ENCODE measurements at places on chromosomes 5 and 9. TPM values are rescaled to one million over a fixed set of nuclear protein-coding genes. Genes with fewer than 3 reads are reported as not detected.

Gene RPP25L
- polyA plus RNA-seq, result 29.6 TPM

Gene C9orf153
- polyA plus RNA-seq, result 0.26 TPM

Gene KLF4
- polyA plus RNA-seq, result 23.3 TPM

Gene SLC45A2
- polyA plus RNA-seq, result 0.03 TPM

Gene ADGRD2
- polyA plus RNA-seq, result not detected

Gene PHF24
- polyA plus RNA-seq, result 0.10 TPM

Gene CRHBP
- 0.30 TPM for polyA plus RNA-seq

Gene GCNT1
- 1.5 TPM for polyA plus RNA-seq

- DNase-seq, result no peak
- H3K27me3 ChIP-seq, result peaks cover 3% of the 10 kb centered on the region
- no peaks in the 10 kb centered on the region for H3K36me3 ChIP-seq
- H3K4me1 ChIP-seq, result no peaks in the 10 kb centered on the region
These were observed 49.7 kb upstream of the FST start for GRCh38 chr5:53430618-53431252.

DNA sequence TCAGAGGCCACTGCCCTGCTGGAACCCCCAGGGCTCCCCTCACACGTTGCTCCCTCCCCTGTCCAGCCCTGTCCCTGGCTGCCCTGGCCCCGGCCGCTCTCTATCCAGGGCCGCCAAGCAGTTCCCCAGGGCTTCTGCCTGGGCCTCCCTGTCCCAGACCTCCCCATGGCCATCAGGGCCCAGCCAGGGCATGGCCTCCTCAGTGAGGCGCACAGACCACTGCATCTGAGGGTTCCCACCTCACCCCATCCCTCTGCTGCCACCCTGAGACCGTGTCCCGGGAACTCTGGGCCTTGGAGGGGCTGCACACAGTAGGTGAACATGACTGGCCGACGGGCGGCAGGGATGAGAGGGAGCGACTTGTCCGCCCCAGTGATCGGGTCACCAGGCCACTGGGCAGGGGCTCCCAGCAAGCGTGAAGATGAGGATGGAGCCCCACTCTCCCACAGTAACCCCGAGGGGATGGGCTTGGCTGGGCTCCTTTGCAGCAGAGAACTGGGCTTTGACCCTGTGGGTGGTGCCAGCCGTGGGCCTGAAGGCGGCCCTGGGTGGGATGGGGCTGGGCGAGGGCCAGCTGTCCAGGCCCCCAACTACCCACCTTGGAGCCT is 108.4 kb upstream of the SARDH start:
- no peaks in the 10 kb centered on the region for H3K27me3 ChIP-seq
- no peaks in the 10 kb centered on the region for H3K36me3 ChIP-seq
- H3K27ac ChIP-seq, result peak overlapping the region; percentile 91
- DNase-seq, result no peak

DNA sequence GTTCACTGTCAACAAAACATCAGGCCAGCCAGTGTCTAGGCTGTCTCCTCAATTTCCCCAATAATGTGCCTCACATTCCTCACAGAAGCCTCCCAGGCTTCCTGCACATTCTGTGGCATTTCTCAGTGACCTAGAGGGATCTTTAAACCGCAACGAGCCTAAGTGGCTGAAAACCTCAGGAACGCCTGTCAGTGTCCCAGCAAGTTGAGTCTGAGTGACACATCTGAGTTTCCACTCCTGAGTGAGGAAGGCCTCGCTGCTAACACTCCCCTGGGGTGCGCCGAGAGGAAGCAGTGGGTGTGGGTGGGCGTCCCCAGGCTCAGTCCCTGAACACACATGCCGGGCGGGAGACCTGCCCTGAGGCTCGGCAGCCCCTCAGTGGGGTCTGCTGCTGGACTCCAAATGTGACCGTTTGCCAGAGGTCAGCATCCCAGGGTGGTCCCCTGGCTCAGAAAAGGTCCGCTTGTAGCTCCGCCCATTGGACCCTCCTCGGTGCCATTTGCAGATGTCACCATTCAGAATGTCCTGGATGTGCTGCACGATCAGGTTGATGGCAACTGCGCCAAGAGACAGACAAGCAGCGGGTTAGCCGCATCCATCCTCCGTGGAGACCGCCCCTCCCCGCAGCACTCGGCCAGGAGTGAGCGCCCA is 6.3 kb downstream of the UCK1 start:
- H3K27ac ChIP-seq, result no peak overlapping the region
- no peak overlapping the region for H3K4me3 ChIP-seq
- peaks cover 3% of the 10 kb centered on the region for H3K4me1 ChIP-seq
- no peak for DNase-seq

- H3K36me3 ChIP-seq, result no peaks in the 10 kb centered on the region
- no peak overlapping the region for H3K4me3 ChIP-seq
- no peak for DNase-seq
- H3K27me3 ChIP-seq, result no peaks in the 10 kb centered on the region
- H3K27ac ChIP-seq, result peak overlapping the region; percentile 72
- peaks cover 11% of the 10 kb centered on the region for H3K4me1 ChIP-seq
These were observed 38.2 kb upstream of the GRAMD2B start for GRCh38 chr5:126384985-126385384.

- H3K4me1 ChIP-seq, result no peaks in the 10 kb centered on the region
- H3K4me3 ChIP-seq, result no peak overlapping the region
- no peaks in the 10 kb centered on the region for H3K27me3 ChIP-seq
- DNase-seq, result no peak
- H3K27ac ChIP-seq, result no peak overlapping the region
These were observed 22.2 kb upstream of the ADAMTS2 start for GRCh38 chr5:179367491-179367890.

GRCh38 chr5:23494558-23494957 is 12.9 kb upstream of the PRDM9 start:
- DNase-seq, result no peak
- no peak overlapping the region for H3K27ac ChIP-seq
- H3K4me1 ChIP-seq, result no peaks in the 10 kb centered on the region
- H3K36me3 ChIP-seq, result no peaks in the 10 kb centered on the region

- H3K4me3 ChIP-seq, result no peak overlapping the region
- no peaks in the 10 kb centered on the region for H3K4me1 ChIP-seq
- no peaks in the 10 kb centered on the region for H3K36me3 ChIP-seq
These were observed 185.5 kb upstream of the FGF10 start for GRCh38 chr5:44574678-44575077.

DNA sequence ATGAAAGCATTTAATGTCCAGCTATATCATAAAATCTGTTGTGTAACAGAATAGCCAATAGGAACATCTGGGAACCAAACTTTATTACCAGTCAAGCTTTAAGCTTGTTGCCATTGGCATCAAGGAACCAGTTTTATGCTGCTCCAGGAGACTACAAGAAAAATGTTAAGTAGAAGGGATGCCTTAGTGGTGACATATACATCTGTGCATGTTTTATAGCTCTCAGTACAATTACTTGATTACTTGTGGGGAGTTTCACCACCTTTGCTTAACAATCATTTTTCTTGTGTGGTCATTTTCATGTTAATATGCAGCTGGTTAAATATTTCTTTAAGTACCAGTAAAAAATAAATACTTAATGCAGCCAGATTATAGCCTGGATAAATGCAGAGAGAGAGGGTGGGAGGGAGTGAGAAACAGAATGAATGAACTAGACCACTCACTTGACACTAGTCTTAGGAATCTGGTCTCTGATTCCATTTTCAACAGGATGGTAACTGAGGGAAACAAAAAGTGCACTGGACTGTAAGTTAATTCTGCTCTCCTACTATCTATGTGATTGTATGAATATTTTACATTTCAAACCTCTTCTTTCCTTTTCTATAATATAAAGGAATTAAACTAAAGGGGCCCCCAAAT is 35.7 kb upstream of the LURAP1L start:
- no peaks in the 10 kb centered on the region for H3K27me3 ChIP-seq
- H3K36me3 ChIP-seq, result no peaks in the 10 kb centered on the region
- no peak overlapping the region for H3K4me3 ChIP-seq
- no peak overlapping the region for H3K27ac ChIP-seq

DNA sequence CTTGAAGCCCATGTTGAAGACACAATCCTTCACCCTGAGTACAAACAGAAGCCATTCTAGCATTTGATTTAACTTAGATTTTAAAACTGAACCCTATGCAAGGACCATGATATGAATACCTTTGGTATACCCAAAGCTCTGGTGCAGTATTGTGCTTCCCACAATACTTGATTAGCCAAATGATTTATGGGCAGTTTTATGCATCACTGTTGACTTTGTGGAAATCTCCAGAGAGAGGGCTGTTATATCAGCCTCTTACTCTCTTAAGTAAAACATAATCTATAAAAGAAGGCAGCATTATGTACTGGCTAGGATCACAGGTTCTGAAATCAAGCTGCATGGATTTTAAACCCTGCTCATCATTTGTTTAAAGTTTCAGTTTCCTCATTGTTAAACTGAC is 762.8 kb downstream of the EFNA5 start:
- no peak overlapping the region for H3K4me3 ChIP-seq
- DNase-seq, result no peak
- no peaks in the 10 kb centered on the region for H3K4me1 ChIP-seq
- no peak overlapping the region for H3K27ac ChIP-seq

DNA sequence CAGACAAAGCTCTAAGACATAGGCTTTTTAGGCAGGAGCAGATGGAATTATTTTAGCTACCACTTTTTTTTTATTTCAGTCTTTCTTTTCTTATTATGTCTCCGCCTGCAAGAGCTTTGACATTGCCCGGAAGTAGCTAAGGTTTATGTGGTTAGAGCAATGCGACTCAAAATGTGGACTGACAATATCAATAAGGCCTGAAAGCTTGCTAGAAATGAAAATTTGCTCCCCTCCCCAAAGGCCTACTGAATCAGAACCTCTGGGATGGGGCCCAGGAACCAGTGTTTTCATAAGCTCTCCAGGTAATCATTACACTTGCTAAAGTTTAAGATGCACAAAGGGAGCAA is 81.3 kb downstream of the SUSD1 start:
- no peak overlapping the region for H3K27ac ChIP-seq
- H3K36me3 ChIP-seq, result peaks cover 2% of the 10 kb centered on the region
- H3K27me3 ChIP-seq, result no peaks in the 10 kb centered on the region
- H3K4me1 ChIP-seq, result no peaks in the 10 kb centered on the region

DNA sequence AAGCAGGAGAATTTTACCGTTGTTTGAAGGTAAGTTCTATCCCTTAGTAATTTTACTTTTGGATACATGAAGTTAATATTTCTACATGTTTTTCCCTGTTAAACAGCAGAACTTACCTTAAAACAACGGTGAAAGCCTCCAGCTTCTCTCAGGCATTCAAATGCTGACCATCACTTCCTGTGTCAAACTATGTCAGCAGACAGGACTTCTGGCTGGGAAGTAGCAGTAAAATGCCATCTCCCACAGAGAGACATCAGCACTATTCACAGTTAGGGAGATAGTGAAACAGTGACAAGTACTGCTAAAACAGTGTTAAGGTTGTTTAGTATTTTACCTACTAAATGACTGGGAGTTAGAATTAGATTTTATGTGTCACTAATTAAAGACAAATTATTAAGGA is 34.2 kb upstream of the GOLGA1 start:
- peaks cover 2% of the 10 kb centered on the region for H3K36me3 ChIP-seq
- H3K27ac ChIP-seq, result no peak overlapping the region
- H3K4me1 ChIP-seq, result no peaks in the 10 kb centered on the region
- no peaks in the 10 kb centered on the region for H3K27me3 ChIP-seq

GRCh38 chr5:142726188-142726731 is 40.4 kb upstream of the FGF1 start:
- no peaks in the 10 kb centered on the region for H3K36me3 ChIP-seq
- H3K4me1 ChIP-seq, result no peaks in the 10 kb centered on the region
- no peak overlapping the region for H3K4me3 ChIP-seq

- peak overlapping the region; percentile 87 for H3K4me3 ChIP-seq
- H3K27ac ChIP-seq, result peak overlapping the region; percentile 82
- no peak for DNase-seq
- H3K4me1 ChIP-seq, result peaks cover 12% of the 10 kb centered on the region
- no peaks in the 10 kb centered on the region for H3K27me3 ChIP-seq
These were observed 435 bp downstream of the ZNF189 start for GRCh38 chr9:101398930-101399642.

DNA sequence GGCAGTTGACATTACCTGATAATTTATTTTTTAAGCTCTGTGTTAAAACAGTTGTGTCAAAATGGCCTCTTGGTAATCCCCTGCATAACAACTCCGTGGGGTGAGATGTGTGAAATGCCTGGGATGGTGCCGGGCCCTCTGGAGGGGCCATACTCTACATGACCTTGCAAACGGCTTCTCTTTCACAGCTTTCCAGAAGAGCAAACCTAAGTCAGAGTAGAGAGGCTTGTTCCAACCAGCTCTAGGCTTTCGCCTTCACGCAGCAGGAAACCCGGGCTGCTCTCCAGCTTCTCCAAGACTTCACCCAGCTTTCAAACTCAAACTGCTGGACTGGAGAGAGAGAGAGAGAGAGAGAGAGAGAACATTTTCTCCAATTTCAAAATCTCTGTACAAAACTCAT is 120.1 kb downstream of the SNX18 start:
- no peaks in the 10 kb centered on the region for H3K27me3 ChIP-seq
- peak; percentile 82 for DNase-seq
- H3K27ac ChIP-seq, result no peak overlapping the region
- peaks cover 14% of the 10 kb centered on the region for H3K4me1 ChIP-seq
- no peaks in the 10 kb centered on the region for H3K36me3 ChIP-seq
- H3K4me3 ChIP-seq, result no peak overlapping the region

DNA sequence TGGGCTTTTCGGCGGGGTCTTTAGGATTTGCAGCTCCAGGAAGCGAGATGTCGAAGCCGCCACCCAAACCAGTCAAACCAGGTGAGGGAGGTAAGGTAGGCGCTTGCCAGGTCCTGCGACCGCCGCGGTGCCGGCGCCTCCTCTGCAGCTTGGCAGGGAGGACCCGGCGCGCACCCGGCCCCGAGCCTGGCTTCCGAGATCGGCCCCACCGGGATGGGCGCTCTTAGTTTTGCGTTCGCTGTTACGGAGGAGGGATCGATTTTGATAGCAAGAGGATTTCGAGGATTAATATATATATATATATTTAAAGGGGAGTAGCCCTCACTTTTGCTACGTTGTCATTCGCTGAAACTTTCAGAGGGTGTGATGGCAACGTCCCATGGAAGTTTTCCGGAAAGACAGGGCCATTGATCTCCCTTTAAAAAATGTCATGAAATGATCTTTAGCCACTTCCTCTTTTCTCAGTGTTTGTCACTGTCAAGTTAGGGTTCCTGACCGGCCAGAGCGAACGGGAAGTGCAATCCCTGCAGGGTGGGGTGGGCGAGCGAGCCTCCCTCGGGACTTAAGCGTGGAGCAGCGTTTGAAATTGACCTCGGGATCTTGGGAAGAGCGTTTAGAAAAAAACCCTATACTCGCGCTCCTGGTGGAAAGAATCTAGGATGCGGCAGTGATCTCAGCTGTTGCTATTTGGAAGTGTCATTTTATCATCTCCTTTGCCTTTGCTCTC is 495 bp downstream of the OSTF1 start:
- no peaks in the 10 kb centered on the region for H3K36me3 ChIP-seq
- H3K27me3 ChIP-seq, result no peaks in the 10 kb centered on the region
- H3K4me1 ChIP-seq, result peaks cover 17% of the 10 kb centered on the region
- H3K27ac ChIP-seq, result peak overlapping the region; percentile 99
- DNase-seq, result peak; percentile 85
- peak overlapping the region; percentile 94 for H3K4me3 ChIP-seq
